ENCODE measurements at places on chromosomes 1 and 21.

DNA sequence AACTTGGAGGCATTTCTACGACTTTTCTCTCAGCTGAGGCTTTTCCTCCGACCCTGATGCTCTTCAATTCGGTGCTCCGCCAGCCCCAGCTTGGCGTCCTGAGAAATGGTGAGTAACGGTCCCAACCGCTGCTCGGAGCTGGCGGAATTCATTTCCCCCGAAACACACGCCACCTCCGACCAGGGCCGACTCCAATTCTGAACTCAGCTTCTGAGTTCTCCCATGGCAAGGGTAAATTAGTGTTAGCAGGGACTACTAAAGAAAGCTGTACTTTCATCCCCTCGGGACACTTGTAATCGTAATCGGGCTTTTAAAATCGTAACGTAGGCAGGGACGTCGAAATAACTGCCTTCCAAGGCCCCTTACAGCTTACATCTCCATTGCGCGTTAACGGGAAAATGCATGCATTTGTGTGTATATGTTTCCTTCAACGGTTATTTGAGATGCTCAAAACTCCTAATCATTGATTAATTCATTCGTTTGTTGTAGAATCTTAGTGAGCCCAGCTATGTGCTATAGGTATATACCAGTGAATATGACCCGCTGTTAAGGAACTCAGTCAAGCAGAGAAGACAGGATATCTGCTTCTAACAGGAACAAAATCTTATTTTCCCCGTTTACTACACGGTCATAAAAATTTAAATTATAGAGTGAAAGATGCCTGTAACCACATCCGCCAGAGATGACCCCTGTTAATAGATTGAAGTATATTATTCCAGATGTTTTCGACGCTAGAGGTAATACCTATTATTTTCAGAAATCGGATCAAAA is 472 bp downstream of the DTL start:
- no peak for DNase-seq

DNA sequence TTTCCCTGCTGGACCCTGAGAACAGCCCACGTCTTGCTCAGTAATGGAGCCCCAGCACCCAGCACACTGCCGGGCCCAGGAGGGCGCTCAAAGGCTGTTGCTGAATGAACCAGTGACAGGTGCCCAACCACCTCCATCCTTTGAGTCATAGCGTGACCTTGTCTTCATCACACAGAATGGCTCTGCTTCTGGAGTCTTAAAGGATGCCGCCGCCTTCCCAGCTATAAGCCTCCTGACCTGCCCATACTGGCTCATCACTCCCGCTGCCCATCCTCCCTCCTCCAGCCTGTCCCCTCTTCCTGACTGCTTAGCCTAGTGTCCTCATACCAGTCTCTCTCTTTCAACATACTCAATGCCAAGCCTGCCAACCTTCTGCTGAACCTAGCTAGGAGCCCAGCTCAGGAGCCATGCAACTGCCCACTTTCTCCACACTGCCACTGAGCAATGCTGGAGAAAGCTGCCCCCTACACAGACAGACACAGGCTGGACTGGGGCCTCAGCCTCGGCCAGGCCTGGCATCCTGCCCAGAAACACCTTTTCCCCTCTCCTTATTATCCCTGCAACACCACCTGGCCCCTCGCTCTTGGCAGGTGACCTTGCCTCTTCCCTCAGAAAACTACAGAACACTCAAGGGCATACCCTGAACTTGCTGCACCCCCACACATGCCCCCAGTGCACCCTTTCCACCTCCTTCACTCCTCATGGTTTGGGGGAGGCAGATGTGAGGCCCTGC is 14.1 kb downstream of the TTC39A start:
- DNase-seq, result no peak

DNA sequence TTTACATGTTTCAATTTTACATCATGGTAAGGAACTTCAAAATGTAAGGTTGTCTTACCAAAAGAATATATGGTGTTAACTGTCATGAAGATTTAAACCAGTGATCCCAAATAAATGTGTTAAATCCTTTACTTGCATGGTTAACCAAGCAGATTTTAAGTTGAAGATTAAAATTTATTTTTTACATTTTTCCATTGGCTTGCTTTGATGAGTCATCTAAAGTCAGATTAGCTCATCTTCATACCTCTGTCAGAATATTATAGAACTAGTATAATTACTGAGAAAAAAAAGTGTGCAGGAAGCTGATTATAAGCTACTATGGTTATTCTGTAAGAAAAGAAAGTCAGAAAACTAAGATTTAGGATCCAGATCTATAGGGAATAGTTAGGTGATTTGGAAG is 95.3 kb upstream of the DPH5 start:
- no peak for DNase-seq

DNA sequence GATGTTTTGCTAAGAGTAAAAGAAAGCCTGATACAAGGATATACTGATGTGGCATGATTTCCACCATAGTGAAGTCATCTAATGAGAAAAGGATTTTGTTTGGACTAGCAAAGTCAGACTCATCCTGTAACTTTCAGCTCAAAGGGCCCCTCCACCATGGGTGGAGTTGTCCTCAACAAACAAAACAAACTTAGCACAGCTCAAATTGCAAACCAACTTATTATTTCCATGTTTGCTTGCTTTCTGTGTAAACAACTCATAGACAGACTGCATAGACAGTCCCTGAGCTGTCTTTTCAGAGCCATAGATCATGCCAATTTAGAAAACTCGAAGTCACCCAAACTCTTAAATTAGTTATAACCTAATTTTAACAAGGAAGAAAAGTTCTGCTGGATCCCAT is 69.4 kb upstream of the VAV3 start:
- no peak for DNase-seq

GRCh38 chr1:197614916-197615692 is 160.2 kb downstream of the DENND1B start:
- DNase-seq, result no peak

DNA sequence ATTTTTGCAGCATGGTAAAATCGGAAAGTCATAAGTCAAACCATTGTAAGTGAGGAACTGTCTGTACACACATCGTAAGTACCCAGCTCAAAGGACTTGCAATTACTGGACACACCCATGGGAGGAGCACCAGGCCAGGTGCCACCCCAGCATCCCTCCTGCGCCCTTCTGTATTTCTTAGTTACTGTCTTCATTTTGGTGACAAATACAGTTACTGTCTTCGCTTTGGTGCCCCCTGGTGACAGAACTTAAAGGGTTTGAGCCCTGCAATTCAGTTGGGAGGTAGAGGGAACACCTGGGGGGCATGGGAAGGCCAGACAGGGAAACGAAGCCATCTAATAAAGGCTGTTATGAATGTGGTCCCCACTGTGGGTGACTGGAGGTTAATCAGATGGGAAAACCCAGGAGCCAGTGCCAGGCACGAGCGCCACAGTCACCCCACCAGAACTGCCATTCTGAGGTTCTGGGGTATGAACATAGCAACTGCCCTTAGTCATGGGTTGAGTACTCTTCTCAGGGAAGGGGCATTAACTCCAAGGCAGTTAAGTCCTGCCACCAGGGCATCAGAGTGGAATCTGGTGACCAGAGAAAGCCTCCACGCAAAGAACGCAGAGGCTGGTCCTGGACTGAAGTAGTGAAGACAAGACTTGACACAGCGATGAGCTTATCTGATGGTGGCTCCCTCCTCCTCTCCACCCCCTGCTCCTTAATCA is 612.9 kb downstream of the PTPRU start:
- peak; percentile 14 for DNase-seq

GRCh38 chr1:29907596-29907995 is 671.3 kb downstream of the PTPRU start:
- DNase-seq, result no peak

DNA sequence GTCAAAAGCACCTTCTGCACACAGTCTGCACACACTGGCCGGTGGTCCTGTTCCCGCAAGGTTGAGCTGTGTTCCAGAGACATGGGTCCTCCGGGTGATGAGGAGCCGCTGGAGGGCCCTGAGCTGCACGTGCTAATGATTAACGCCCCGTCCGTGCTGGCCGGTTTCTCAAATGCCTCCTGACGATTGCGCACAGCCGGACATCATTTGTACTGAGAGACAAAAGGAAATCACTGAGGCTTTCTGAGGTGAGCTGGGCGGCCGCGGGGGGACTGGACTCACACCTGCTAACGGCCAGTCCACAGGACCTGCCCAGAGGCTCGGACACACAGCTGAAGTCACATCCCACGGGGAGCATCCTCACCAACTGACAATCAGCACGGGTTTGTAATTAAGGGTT is 29.2 kb downstream of the POFUT2 start:
- no peak for DNase-seq
